Activated naive CD4-positive, alpha-beta T cell (primary cell): ENCODE measurements at places on chromosomes 4 and X.

- DNase-seq, result no peak
Observed at GRCh38 chr4:156830351-156830750, 141.2 kb downstream of the PDGFC start.

GRCh38 chr4:146108756-146109155, 66.8 kb upstream of the LSM6 start:
- no peak for DNase-seq

GRCh38 chr4:25723409-25723808, 67.8 kb downstream of the SLC34A2 start:
- no peak for DNase-seq

DNA sequence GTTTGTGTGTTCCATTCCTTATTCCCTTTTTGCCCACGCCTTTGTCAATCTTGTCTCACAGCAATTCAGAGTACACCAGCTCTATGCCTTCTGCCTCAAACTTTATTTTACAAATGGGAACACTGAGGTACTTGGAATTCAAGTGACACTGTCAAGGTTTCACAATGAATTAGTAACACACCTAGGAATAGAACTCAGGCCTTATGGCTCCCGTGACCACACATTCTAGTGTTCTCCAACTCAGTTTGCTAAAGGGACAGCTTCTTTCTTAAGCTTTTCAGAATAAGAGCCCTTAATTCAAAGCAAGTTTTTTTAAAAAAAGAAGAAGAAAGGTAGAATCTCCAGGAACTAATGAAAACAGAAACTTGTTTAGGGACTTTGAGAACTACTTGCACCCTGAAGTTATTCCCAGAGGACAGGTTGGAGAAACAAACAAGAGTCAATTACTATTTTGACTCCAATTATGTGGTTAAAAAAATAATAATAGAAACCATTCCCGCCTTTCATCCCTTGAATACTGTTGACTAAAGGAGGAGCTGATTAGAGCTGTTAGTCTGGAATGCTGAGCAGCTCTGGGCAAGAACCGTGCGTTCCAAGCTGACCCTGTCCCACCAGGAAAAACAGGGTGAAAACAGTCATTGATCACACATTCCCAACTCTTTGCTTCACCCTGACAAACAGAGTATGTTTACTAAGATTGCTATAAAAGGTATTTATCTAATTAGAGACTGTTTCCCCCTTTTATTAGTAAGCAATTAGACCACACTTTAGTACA, 408.8 kb upstream of the CNKSR2 start:
- DNase-seq, result no peak

DNA sequence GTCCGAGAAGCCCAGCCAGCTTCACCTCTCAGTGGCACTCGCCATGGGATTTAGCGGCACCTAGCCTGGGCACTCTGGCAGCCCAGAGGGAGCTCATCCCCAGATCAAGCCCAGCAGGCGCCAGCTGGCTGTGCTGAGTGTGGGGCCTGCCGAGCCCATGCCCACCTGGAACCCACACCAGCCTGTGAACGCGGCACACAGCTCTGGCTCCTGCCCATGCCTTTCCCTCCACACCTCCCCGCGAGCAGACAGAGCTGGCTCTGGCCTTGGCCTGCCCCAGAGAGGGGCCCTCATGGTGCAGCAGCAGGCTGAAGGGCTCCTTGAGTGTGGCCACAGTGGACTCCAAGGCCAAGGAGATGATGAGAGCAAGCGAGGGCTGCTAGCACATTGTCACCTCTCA, 38.0 kb upstream of the AADAT start:
- DNase-seq, result no peak

DNA sequence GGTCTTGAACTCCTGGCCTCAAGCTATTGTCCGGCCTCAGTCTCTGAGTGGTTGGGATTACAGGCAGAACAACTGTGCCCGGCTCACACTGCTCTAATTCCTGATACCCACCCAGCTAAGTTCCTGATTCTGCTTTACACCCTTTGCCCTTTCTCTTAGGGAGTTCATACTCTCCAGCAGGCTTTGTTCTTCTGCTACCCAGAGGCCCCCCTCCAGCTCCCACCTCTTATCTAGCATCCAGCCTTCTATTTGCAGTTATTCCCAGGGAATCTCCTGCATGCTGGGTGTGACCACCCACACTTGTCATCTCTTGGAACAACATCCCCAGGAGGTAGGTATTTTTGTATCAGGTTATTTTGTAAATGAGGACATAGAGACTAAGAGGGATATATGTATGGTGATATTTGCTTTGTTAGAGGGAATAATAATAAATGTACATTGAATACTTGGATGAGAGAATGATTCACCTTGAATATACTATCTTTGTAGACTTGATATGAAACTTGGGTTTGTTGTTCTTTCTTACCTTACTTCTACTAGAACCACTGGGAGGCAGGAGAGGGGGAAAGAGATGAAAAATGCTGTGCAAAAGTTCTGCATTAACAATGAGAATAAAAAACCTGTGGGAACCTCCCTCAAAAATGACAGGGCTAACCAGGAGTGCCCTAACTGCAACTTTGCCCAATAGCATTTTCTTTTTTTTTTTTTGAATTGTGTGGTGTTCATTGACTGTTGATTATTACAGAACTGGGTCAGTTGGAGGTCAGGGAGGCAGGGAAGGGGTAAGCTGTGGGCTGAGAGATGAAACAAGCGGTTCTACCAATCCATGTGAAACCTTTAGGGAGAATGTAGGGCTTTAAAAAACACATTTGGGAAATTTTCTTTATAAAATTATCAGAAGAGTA, 157.4 kb downstream of the SPRY1 start:
- no peak for DNase-seq

DNA sequence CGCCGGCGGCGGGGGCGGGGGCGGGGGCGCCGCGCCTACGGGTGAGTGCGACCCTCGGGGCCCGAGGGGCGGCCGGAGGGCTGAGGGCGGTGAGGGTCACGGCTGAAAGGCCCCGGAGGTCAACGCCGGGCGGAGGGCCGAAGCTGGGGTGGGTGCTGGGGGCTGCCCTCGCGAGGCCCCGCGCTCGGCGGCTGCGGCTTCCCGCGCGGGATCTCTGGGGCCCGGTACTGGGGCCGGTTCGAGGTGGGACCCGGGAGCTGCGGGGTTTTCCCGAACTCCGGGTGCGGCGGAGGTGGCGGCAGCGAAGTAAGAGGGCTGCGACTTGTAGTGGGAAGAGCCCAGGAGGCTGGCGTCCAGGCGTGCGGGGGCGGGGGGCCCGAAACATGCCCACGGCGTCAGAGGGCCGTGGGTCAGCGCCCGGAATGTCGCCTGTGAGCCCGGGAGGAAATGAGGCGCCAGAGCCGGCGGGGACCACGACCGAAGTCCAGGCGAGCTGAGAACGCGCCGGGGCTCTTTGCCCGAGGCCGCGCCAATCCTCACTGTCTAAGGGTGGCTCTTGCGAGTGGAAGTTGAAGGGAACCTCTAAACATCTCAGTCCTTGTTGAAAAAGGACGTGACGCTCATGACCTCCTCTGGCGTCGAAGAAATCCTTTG, 407 bp downstream of the IL13RA1 start:
- DNase-seq, result no peak

DNA sequence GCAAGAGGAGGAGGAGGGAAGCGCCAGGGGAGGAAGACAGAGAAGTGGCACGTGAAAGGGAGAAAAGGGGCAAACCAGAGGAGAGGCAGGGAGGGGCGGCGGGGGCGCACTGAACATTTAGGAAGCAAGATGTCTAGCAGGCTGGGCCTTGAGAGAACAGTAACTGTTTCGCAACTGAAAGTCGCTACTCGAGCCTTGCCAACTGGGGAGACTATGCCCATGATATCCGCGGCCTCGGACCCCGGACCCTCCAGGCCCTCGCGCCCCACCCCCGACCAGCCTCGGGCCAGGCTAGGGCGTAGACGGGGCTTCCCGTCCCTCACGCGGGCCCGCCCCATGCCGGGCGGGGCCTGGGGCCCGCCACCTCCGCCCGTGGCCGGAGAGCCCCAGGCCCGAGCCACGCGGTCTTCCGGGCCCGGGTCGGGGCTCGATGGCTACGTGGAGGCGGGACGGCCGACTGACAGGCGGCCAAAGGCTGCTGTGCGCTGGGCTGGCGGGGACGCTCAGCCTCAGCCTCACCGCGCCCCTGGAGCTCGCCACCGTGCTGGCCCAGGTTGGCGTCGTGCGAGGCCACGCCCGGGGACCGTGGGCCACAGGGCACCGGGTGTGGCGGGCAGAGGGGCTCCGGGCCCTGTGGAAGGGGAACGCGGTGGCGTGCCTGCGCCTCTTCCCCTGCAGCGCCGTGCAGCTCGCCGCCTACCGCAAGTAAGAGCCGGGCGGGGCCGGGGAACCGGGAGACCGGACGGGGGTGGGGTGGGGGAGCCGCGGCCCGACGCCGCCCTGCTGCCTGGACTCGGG, at the start of gene SLC25A43:
Gene SLC25A43 (plus strand): TSS at position 363 of the 798 bp plus-strand sequence. CDS start 68 bp downstream, at position 431.
- no peak for DNase-seq

DNA sequence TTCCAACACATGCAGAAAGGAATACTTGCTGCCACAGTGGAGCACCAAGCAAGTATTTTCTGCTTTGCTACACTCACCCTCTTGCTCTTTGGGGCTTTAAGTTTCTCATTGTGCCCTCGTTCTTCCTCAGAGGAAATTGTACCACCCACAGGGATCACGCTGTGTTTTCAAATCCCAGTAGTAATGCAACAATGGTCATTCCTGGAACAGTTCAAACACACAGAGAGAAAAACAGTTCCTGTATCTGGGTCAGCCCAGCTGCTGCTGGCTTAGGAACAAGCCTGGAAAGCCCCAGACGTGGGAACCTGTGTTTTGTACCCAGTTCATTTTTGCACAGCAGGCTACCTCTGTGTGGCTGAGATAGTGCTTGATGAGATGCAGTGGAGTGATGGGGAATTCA, 907.8 kb downstream of the STPG2 start:
- DNase-seq, result no peak

DNA sequence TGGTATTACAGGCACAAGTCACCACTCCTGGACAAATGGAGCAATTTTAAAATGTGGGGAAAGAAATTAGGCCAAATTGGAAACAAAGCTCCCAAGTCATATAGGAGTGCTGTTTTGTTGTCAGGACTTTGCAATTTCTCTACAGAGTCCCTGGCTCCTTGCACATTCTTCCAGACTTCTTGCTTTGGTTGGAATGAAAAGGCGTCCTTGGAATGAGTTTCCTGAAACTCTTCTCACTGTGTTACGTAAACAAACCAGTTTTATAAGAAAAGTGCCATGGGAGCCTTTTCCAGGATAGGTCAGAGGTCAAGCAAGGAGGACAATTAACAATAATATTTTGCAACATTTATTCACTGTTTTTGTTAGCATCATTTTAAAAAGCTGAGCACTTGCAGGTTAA, 32.4 kb upstream of the KIT start:
- DNase-seq, result no peak

DNA sequence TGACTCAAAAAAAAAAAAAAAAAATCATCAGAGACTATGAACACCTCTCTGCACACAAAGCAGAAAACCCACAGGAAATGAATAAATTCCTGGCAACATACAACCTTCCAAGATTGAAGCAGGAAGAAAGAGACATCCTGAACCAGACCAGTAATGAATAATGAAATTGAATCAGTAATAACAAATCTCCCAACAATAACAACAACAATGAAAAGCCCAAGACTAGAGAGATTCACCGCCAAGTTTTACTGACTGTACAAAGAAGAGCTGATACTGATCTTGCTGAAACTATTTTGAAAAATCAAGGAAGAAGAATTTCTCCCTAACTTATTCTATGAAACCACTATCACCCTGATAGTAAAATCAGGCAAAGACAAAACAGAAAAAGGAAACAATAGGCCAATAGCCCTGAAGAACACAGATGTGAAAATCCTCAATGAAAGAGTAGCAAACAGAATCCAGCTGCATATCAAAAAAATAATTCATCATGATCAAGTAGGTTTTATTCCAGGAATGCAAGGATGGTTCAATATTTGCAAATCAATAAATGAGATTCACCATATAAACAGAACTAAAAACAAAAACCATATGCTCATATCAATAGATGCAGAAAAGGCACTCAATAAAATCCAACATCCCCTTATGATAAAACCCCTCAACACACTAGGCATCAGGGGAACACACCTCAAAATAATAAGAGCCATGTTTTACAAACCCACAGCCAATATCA, 31.0 kb upstream of the PLK4 start:
- DNase-seq, result no peak

GRCh38 chrX:15336023-15336413, 695 bp upstream of the PIGA start:
- no peak for DNase-seq
